ENCODE measurements at places on chromosomes 1 and 21.

GRCh38 chr1:242556276-242556675 lies 31.8 kb upstream of the PLD5 start:
- DNase-seq, result no peak

GRCh38 chr1:91349524-91349923 lies 55.1 kb downstream of the HFM1 start:
- DNase-seq, result no peak

DNA sequence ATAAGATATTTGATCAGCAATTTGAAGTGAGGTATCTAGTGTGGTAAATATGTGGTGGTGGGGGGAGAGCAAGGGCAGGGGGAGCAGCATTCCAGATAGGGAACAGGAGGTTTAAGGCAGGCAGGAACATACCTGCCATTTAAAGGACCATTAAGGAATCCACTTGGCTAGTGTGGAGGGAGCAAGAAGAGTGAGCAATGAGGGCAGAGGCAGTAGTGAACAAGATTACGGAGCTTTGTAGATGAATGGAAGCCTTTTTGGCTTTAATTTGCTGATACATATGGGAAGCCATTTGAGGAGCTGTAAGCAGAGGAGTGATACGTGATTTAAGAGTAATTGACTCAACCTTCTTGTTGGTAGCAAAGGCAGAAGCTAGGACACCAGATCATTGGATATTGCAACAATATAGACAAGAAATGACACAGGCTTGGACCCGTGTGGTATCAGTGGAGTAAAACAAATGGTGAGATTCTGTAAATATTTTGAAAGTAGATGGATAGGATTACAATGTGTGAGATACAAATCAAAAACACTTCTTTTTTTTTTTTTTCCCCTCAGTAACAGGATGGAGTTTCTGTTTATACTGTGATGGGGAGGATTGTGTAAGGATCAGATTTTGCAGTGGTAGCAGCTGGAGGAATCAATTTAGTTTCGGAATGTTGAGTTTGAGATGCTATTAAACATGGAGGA lies 73.8 kb upstream of the B3GALT2 start:
- no peak for DNase-seq

DNA sequence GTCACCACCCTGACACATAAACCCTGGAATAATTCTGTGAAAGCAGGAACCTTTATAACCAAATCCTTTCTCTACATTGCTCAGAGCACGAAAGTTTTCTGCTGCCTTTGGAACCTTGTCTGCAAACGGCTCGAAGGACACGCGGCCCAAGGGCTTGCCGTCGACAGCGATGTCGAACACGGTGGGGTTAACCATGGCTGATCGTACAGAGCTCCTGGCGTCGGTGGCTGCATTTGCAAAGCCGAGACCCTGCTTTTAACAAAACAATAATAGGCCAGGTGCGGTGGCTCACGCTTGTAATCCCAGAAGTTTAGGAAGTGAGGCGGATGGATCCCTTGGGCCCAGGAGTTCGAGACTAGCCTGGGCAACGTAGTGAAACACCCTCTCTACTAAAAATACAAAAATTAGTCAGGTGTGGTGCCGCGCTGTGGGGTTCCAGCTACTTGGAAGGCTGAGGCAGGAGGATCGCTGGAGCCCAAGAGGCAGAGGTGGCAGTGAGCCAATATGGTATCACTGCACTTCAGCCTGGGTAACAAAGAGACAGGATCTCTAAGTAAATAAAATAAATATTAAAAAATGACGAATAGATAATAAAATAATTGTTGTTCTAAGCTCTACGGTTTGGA lies 2.2 kb upstream of the EIF2B3 start:
- DNase-seq, result no peak

GRCh38 chr1:247077876-247078257 lies 744 bp downstream of the ZNF670 start:
- DNase-seq, result peak; percentile 6

GRCh38 chr1:197801684-197802083 lies 26.4 kb upstream of the DENND1B start:
- DNase-seq, result no peak

GRCh38 chr1:158396646-158397045 lies 2.6 kb downstream of the OR10T2 start:
- no peak for DNase-seq

- peak; percentile 78 for DNase-seq
These were observed 125.1 kb upstream of the IPO9 start for GRCh38 chr1:201703621-201704438.

DNA sequence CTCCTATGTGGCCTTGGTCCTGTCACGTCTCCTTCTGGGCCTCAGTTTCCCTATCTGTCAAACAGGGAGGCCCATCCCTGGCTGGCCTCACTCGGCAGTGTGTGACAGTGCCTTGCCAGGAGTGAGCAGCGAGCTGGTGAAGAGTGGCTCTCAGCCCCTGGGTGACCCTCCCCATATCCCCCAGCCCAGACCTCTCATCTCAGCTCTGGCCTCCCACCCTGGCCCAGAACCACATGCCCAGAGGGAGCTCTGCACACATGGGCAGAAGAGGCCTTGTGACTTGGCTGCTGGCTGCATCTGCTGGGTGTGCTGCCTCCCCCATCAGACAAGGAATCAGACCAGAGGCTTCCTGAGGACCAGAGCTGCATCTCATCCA lies 19.5 kb upstream of the PADI1 start:
- no peak for DNase-seq

GRCh38 chr21:33281096-33281652 lies 15.0 kb downstream of the IL10RB start:
- DNase-seq, result no peak

- peak; percentile 34 for DNase-seq
These were observed 7.2 kb downstream of the ZDHHC18 start for GRCh38 chr1:26833432-26834405.

- no peak for DNase-seq
These were observed 203.0 kb downstream of the SLC35F3 start for GRCh38 chr1:234107416-234108021.

GRCh38 chr1:222918801-222919477 lies 104.1 kb downstream of the DISP1 start:
- no peak for DNase-seq

DNA sequence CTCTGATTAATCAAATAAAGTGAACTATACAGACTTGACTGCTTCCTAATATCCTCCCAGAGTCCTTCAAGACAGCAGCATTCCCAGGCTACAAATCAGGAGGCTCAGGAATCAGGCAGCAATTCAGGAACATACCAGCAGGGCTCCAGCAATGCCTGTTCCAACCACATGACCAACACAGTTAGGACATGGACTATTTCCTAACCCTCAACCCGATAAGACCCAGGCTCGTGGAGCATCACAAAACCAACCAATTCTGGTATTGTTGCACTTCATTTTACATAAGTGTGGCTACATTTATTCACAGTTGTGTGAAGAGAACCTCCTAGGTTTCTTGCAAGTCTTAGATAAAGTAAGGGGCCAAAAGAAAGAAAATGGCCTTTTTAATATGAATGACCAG lies 546.2 kb upstream of the ADGRL2 start:
- DNase-seq, result no peak

DNA sequence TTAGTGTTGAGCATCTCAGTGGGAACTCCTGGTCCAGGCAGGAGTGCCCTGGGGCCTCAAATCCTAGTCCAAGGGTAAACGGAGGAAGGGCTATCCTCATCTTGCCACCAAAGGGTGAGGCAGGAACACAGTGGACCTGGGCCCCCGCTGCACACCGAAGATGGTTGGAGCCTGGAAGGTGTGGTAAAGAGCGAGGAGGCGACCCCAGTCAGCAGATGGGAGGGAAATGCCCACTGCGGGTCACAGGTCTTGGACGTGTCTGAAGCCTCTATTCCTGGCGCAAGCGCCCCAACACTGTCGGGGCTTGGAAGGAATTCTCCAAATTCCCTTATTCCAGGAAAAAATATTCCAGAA lies 38.5 kb upstream of the SYNC start:
- no peak for DNase-seq

GRCh38 chr1:208835097-208835463 lies 590.9 kb upstream of the PLXNA2 start:
- DNase-seq, result no peak

DNA sequence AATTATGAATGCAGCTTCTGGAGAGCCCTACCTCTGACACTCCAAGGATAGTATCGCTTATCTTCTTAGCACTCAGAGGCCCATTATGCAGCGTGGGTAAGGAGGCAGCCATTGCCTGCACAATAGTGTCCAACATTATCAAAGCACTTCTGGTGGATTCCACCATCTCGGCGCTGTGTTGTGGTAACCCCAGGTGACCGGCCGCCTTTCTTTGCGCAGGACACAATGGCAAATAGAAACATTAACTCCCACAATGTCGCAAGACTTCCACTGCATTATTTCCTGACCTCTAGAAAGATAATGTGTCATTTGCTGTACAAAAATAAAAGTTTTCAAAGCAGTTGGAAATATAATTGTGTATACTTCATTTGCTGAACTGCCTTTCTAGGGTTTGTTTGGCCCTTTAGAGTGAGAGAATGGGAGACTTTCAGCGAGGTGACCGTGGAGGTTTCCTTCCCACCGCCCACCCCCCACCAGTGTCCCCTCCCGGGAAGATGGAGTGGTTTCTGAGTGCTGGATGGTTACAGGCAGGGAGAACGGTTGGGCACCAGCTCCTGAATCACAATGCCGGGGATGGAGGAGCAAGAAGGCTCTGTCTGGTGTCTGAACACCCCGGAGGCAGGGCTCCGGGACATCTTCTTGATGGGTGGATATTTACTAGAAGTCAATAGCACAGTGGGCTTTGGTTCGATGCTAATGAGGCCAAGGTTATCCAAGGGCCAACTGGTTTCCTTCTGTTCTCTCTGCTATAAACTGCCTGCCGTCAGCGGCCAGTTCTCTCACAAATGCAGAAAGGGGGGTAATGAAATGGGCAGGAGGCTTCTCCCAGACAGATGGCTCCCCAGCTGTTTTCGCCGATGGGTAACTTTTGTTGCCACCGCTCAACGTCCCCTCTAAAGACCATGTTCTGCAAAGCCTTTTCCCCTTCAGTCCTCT lies 215.4 kb upstream of the PROX1 start:
- DNase-seq, result no peak

- no peak for DNase-seq
These were observed 12.0 kb upstream of the RHOU start for GRCh38 chr1:228723287-228723686.

DNA sequence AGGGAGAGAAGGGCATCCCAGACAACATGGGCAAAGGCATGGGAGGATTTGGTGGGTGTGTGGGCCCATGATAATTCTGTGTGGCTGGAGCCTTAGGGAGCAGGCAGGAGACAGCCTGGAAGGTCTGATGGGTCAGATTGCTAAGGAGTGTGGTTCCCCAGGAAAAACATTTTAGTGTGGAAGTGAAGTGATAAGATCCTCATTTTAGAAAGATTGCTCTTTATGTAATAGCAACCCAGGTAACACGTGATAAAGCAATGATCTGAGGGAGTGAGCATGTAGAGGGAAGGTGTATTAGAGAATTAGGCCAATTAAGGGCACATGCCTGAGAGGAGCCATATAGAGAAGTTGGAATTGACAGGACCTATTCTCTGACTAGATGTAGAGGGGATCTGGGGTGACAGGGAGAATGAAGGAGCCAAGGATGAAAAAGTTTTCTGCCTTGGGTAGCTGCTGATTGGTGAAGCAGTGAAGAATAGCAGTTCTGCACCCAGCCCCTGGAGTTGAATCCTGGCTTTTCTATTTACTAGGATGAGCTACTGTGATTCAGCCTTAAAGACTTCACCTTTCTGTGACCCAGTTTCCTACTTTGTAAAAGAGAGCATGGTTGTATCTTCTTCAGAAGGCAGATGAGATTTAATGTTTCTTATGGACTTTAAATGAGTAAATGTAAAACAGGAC lies 18.7 kb upstream of the SLAMF6 start:
- DNase-seq, result no peak

GRCh38 chr1:34642679-34643078 lies 112.2 kb upstream of the GJB5 start:
- no peak for DNase-seq

GRCh38 chr1:36179220-36179600 lies 23.2 kb downstream of the MAP7D1 start:
- DNase-seq, result no peak

- DNase-seq, result peak; percentile 49
These were observed at the start of gene B4GALT2 for GRCh38 chr1:43978551-43979260. Gene B4GALT2 (plus strand): TSS chr1:43979210. CDS start chr1:43981161, 1,951 bp downstream.

GRCh38 chr1:201728731-201729130 lies 100.2 kb upstream of the IPO9 start:
- no peak for DNase-seq

DNA sequence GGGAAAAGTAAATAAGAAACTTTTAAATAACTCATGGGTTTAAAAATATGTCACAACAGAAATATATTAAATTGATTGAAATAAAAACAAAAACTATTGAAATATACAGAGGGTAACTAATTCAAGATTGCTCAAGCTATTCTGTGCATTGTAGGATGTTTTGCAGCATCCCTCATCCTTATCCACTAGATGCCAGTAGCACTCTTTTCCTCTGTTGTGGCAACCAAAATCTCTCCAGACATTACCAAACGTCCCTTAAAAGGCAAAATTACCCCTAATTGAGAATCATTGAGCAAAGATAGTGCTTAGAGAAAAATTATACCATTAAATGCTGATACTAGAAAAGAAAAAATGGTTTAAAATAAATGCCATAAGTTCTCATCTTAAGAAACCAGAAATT lies 682.6 kb downstream of the RWDD3 start:
- DNase-seq, result no peak

GRCh38 chr1:183149273-183149672 lies 36.8 kb upstream of the LAMC2 start:
- no peak for DNase-seq

- DNase-seq, result no peak
These were observed 1667.8 kb downstream of the MRPL39 start for GRCh38 chr21:23939369-23940065.

DNA sequence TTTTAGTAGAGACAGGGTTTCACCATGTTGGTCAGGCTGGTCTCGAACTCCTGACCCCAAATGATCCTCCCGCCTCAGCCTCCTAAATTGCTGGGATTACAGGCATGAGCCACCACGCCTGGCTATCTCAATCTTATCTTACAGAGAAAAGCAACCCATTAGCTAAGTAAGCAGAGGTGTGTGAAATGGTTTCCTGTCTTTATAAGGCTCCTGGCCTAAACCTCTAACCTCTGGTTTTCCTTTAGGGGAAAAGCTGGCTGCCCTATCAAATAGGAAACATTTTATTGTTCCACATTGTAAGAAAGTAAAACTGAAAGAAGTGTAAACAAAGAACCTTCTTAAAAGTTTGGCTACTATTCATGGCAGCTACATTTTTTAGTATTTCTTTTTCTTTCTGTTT lies 78.3 kb upstream of the MORC3 start:
- DNase-seq, result no peak

DNA sequence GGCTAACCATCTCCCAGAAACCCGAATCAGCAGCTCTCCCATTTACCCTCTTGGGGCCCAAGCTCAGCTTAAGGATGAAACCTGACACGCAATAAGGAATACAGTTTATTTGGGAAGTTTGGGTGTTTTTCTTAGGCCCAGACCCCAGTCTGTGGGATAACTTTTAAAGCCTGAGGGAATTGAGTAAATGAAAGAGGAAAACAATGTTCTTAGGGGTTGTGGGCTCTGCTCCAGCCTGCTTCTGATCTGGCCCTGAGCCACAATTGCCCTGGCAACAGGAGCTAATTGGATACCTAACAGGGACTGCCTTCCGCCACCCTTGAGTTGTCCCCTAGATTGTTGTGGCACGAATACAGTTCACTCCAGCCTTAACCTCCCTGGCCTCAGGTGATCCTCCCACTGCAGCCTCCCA lies 20.1 kb downstream of the DYRK3 start:
- no peak for DNase-seq

- DNase-seq, result no peak
These were observed 10.3 kb downstream of the PRRX1 start for GRCh38 chr1:170674239-170674638.

Measured in inflammatory macrophage (primary cell).